DMS 273 treated with DMSO at 0.1 percent for 48 hours (cell line): ENCODE measurements at places on chromosomes 4 and X.

DNA sequence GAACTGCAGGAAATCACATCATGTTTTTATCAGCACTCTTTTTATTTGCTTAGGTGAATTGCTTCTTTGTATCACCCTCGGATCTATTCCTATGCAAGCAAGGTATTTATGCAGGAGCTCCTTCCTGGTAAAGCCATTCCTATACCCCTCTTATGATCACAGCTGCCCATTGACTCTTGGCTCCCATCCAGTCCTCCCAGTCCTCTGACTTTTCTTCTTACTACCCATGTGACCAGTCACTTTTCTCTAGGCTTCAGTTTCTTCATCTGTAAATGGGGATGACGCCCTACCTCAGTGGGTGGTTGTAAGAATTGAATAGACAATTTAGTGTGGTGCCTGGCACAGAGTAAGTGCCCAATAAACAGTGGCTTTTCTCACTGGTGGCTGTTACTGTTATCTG lies 144.9 kb downstream of the FHIP1A start:
- DNase-seq = no peak

- DNase-seq = no peak
These were observed 68.9 kb downstream of the ENOX2 start for GRCh38 chrX:130834149-130834548.

DNA sequence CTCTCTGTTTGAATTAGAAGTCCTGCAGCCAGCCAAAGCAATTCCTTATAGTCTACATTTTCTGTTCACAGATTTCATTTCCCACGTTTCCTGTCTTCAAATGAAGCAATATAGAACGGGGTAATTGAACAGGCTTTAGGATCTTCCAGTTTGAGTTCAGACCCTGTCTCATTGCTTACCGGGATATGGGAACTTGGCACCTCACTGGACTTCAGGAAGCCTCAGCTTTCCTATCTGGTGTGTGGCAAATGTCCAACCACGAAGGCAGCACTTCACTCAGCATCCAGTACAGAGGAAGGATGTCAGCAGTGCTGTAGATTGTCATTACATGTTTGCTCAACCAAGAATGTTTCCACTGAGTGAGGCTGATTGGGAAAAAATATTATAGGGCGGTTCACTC lies 271.1 kb upstream of the ZFP42 start:
- no peak for DNase-seq

- no peak for DNase-seq
These were observed 9.9 kb downstream of the CFAP99 start for GRCh38 chr4:2428496-2429213.

DNA sequence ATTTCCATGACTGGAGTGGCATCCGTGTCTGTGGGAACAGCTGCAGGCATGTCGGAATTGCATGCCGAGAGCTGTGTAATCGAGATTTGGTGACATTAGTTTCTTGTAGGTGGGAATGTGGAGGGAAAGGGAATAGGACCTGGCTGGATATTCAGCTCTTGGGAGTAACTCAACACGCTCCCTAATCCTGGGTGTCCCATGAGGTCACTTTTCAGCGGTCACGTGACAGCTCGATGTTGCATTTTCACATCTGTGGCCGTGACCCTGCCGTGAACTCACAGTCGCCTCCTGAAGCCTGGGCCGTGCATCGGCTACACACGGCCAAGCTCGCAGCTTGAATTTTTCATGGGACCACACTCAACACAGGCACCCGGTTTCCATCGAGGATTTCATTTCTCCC lies 25.8 kb upstream of the PSAPL1 start:
- no peak for DNase-seq

- no peak for DNase-seq
These were observed 84.6 kb downstream of the PPP3CA start for GRCh38 chr4:101262683-101263082.

DNA sequence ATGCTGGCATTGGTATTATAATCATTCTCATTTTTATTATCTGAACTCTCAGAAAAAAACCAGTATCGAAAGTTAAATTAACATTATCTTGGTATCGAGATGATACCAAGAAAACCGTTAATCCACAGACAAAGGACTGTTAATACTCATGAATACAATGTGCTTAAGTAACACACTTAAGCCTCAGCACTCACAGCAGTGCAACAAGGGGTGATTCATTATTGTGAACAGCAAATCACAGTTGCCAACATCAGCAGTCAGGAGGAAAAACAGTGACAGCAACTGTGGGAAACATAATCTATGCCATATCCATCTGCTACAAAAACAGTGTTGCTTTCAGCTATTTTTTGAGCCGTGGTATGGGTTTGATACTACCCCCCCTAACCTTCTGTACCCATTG lies 210.9 kb upstream of the ATOH1 start:
- DNase-seq = no peak

DNA sequence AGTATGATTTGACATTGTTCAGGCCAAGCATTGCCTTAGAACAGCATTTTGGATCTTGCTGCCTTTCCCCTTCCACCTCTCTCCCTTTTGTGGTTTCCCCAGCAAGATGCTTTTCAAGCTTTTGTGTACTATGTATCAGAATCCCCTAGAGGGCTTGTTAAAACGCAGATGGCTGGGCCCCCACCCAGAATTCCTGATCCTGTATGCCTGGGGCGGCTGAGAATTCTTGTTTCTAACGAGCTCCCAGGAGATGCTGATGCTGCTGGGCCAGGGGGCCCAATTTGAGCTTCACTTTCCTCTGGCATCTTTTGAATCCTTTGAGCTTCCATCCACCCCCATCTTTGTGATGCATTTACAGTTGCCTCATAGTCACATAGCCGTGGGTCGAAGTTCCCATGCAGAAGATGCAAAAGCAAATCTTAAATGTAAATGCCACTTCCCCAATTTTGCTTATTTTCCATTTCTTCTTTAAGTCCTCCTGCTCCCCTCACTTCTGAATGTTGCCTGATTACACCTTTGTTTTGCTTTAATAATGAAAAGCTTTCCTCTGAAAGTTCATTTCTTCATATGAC lies 18.5 kb downstream of the HCCS start:
- no peak for DNase-seq

DNA sequence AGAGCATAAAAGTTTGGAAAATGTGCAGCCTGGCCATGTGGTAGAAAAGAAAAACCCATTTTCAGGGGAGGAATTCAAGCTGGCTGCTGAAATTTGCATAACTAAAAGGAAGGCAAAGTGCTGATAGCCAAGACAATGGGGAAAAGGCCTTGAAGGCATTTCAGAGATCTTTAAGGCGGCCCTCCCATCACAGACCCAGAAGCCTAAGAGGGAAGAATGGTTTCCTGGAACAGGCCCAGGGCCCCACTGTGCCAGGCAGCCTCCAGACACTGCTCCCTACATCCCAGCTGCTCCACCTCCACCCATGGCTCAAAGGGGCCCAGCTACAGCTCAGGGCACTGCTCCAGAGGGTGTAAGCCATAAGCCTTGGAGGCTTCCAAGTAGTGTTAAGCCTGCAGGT lies 158.0 kb upstream of the PRDX4 start:
- DNase-seq = no peak

DNA sequence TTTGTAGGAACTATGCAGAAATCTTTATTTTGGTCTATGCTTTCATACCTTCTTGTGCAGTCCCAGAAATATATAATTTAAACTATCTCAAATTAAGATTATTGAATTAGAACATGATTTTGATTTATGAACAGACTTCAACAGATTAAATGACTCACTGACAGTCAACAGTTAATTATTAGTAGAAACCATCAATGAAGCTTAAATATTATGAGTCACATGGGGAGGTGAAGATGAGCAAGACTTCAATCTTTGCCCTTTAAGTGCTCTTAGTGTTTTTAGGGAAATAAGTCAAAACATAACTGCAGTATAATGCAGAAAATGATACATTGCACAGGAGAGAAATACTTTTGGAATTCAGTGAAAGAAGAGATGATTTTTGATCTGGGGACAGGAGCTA lies 81.5 kb upstream of the BMP3 start:
- no peak for DNase-seq

DNA sequence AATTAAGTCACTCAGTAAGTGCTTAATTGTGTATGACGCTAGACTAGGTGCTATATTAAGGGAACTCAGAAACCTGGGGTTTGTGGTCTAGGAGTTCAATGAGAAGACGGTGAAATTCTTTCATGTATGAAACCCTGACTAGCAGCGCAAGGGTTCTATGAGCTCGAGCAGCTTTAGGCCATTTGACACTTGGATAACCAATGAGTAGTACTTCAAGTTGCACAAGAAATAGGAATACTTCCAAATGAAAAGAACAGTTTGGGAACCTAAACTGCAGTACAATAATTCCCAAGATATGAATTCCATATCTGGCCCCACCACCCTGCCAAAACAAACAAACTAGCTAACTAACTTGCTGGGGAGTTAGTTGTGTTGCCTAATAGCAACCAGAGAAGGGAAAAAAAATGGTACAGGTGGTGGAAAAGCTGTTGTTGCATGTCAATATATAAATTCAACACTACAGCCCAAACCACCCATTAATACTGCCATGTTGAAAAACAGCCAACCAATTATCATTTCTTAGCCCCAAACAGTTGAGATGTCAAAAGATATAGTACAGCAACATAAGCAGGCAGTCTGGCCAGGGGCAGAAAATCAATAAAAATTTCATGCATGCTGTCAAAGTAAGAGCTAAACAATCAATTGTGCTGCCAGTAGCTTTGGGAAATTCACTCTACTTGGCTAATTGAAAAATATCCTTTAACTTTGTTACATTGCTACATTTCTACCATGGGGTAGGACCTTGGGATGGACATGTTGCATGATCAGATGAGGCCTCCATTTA lies 54.6 kb upstream of the MCF2 start:
- DNase-seq = no peak

DNA sequence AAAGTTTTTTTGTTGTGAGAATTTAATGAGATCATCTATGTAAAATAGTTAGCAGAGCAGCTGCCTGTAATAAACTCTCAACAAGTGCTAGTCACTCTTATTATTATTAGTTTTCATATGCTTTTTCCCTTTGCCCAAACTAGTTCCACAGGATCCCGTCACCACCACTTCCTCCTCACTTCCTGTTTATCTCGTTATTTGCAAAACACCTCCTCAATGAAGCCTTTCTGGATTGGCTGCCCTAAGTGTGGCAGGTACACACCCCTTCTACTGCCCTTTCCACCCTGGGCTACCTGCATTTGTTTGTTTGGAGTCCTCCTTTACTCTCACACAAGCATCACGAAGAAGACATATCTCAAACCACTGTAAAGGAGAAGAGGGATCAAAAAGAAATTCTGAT lies 54.4 kb upstream of the KLF3 start:
- DNase-seq = no peak

DNA sequence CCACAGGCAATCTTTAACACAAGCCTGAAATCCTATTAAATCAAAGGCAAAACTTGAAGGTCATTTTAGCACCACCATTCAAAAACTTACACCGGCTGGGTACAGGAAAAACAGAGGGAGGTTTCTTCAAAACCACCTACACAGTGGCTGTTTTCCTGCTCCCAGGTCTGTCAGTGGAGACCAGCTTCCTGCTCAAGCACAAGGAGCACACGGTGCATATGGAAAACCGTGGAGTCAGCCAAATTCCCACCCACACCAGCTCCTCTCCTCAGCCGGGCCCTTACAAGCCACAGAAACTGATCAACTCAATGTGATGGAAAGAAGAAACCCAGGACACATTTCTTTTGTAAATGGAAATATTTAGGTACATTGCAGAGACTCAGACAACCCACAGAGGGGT lies 14.3 kb upstream of the FAM241A start:
- peak; percentile 39 for DNase-seq

- no peak for DNase-seq
These were observed 251 bp downstream of the KIAA0232 start for GRCh38 chr4:6782846-6783110.

DNA sequence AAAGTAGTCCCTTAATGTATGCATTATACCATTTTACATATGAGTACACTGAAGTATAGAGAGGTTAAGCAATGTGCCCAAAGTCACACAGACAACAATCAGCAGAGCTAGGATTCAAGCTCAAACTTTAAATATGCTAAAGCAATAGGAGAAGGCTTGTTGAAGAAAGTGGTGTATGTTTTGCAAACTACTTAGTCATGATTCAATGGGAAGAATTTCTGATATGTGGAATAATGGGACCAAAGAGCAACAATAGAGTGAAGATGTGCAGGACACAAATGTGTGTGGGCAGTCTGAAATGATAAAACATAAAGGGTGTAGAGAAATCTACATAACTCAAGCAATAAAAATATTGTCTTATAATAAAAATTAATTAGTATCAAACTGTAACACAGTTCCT lies 109.0 kb upstream of the ARSJ start:
- no peak for DNase-seq

DNA sequence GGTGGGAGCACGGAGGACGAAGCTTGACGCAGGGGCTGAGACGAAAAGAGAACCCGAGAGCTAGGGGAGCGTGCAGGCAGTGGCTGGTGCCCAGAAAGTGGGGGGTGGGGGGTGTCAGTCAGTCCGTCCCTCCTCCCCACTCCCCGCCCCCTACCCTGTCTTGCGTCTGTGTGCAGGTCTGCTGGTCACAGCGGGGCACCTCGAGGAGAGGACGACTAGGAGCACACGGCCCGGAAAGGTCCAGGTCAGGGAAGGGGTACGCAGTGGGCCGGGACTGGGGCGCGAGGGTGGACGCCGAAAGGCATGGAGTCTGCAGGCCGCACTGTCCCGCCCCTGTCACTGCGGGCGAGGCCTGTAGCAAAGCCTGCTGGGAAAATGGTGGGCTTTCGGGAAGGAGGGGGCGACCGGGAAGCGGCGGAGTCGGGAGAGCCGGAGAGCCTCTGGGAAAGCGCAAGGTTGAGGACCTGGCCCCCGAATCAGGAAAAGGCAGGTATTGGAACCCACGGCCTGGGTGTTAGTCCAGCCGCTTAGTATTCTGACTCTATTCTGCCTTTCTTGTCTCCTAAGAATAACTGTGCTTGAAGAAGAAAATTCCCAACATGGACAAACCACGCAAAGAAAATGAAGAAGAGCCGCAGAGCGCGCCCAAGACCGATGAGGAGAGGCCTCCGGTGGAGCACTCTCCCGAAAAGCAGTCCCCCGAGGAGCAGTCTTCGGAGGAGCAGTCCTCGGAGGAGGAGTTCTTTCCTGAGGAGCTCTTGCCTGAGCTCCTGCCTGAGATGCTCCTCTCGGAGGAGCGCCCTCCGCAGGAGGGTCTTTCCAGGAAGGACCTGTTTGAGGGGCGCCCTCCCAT lies 769 bp downstream of the TCEAL1 start:
- DNase-seq = no peak

GRCh38 chrX:40085714-40086113 lies 12.0 kb downstream of the BCOR start:
- DNase-seq = no peak
